ENCODE measurements at places on chromosomes 2 and 18.

GRCh38 chr18:56067969-56068671 is 480.1 kb upstream of the TCF4 start:
- no peak for DNase-seq

DNA sequence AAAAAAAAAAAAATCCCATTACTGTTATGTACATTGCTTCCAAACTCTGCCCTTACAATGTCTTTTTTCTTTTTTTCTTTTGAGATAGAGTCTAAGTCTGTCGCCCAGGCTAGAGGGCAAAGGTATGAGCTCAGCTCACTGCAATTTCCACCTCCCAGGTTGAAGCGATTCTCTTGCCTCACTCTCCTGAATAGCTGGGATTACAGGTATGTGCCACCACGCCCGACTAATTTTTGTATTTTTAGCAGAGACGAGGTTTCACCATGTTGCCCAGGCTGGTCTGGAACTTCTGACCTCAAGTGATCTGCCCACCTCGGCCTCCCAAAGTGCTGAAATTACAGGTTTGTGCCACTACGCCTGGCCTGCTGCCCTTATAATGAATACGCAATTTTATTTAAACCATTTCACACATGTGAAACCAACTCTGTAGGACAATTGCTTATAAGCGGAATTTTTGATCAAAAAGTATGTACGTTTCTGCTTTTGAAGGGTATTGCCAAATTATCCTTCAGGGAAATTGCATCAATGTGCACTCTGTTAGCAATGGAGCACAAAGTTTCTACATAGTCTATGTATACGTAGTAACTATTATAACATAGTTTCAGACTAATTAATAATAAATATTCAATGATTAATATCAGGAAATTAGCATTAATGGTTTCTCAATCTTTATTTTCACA is 55.7 kb upstream of the ACTR3 start:
- no peak for DNase-seq

GRCh38 chr2:152038441-152038958 is 60.3 kb downstream of the CACNB4 start:
- DNase-seq: no peak

GRCh38 chr2:75041731-75042600 is 83.5 kb downstream of the POLE4 start:
- DNase-seq: no peak

- DNase-seq: no peak
Observed at GRCh38 chr18:3759099-3759498, 309.1 kb downstream of the TGIF1 start.

- no peak for DNase-seq
Observed at GRCh38 chr2:237184192-237184918, 98.7 kb downstream of the COPS8 start.

- peak; percentile 68 for DNase-seq
Observed at GRCh38 chr2:62313449-62314227, 117.7 kb downstream of the B3GNT2 start.

DNA sequence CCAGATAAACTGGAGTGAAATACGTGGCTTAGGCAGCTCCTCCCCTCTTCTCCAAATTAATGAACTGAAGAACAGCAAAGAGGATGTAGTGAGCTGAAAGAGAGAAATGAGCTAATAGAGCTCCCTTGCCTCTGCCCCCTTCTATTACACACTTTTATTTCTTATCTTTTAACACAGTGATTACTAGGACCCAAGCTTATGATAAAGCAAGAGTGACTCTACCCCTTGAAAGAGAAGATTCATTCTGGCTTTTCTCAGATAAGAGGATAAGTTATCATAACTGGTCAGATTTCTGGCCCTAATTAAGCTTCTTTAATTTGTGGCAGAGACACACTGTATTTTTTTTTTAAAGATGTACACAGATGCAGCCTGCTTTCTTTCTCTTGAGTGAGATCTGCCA is 102.2 kb downstream of the MSTN start:
- no peak for DNase-seq

- no peak for DNase-seq
Observed at GRCh38 chr2:8544171-8544785, 137.6 kb upstream of the ID2 start.

- DNase-seq: no peak
Observed at GRCh38 chr2:240635998-240636547, 10.8 kb downstream of the GPR35 start.

- DNase-seq: peak; percentile 71
Observed at GRCh38 chr2:72892506-72893173, 5.4 kb downstream of the SPR start.

GRCh38 chr18:4878480-4878879 is 318.6 kb downstream of the AKAIN1 start:
- DNase-seq: no peak

- no peak for DNase-seq
Observed at GRCh38 chr2:134198006-134198634, 55.8 kb upstream of the MGAT5 start.

GRCh38 chr2:172389685-172390339 is 37.6 kb upstream of the ITGA6 start:
- no peak for DNase-seq

DNA sequence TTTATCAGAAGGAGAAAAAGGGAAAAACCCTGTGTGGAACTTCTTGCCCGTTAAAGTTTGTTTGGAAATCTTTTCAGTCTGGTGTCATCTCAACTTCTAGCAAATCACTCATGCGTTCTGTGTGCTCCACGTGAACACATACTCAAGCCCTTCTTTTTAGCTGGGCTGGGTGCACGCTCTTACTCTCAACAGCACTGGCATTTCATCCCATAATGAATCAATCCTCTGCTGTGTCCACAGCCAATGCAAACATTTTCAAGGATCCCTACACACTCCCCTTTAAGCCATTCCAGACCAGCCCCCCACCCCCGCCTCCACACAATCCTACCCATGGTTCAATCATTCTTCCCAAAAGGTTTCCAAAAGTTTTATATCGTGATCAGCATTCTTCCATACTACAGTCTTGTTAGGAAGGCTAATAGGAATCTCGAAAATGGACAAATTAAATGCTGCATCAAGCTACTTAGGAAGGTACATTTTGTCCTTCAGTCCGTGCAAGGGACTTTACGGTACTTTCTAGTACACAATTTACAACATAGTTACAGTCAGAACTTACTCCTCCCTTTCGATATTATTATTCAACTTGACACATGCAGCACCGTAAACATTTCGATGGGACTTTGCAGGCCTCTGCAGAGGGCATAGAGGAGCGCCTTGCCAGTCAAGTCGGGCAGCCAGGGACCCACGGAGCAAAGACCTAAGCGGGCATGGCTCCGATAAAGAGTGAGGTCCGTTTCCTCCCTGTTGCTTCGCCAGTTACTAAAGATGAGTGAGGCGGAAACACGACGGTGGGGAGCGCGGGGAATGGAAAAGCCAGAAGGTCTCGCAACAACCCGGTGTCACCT is 1.4 kb downstream of the PTGR3 start:
- peak; percentile 53 for DNase-seq

DNA sequence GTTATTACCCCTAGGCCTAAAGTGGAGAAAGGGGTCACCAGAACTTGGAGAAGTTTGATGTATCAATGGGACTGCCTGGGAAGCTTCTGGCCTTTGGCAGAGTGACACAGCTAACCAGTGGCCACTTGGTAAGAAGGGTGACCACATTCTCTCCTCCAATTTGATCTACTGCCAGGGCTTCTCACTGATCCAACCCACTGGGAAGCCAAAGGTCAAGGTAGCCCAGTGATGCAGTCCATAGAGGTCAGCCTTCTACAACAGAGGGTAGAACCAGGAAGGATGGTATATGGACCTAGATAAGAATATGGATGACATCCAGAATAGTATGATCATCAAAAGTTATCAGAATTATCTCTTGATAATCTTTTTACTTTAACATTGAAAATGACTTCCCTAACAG is 493.6 kb downstream of the NYAP2 start:
- DNase-seq: no peak

- DNase-seq: no peak
Observed at GRCh38 chr2:105409717-105410116, 10.9 kb upstream of the FHL2 start.

GRCh38 chr2:6810961-6811360 is 54.7 kb downstream of the CMPK2 start:
- DNase-seq: no peak

GRCh38 chr18:4721545-4721944 is 266.4 kb upstream of the DLGAP1 start:
- no peak for DNase-seq

DNA sequence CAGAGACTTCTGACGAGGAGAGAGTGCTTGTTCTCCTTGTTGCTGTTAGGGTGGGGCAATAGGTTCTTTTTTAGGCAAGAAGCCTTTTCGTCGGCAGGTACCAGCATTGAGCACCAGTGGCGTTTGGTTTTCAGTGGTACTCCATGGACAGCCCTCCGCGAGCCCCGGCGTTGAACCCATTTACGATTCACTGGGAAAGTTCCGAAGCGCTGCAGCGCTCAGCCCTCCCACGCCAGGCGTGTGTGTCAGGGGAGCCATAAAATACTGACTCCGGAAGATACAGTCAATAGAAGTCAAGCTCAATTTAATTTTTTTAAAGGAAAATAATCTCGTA is 494 bp upstream of the ROCK1 start:
- DNase-seq: peak; percentile 63

GRCh38 chr2:158637357-158637756 is 157.8 kb upstream of the DAPL1 start:
- no peak for DNase-seq

GRCh38 chr18:50839996-50840395 is 20.2 kb upstream of the MRO start:
- no peak for DNase-seq
